ENCODE measurements at places on chromosomes 3 and 15.

DNA sequence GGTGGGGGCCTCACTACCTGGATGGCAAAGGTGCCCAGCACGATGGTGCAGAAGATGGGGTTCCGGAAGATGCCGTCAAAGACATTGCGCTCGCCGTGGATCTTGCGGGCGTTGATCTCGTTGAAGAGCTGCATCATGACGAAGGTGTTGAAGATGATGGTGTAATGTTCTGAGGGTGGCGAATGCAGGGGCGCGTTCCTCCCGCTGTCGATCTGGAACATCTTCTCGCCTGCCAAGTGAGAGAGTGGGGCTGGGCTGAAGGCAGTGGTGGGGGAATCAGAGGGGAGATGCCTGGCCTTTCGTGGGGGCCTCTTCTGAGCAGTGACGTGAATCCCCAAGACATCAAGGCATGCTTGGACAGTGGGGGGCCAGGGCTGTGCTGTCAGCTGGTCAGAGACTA is 19.6 kb upstream of the SEC13 start:
- no peak for DNase-seq

DNA sequence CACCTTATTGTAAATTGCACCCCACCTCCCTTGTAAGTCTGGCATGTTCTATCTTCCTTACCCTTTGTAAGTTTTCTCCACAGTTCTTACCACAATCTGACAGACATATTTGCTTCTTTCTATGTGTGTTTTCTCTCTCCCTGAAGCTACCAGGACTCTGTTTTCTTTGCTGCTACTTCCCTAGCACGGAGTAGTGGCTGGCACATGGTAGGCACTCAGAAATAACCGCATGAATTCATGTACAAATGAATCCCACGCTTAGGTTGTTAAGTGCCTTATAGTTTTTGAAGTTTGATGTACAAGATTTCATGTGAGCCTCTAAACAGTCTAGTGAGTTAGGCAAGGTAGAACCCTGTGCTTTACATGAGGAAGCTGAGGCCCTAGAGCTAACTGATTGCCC is 178.4 kb upstream of the CTDSPL start:
- no peak for DNase-seq

GRCh38 chr3:136297826-136298225 is 47.7 kb downstream of the PCCB start:
- DNase-seq, result no peak

GRCh38 chr15:82950746-82951370 is 1.7 kb downstream of the HOMER2 start:
- no peak for DNase-seq

- DNase-seq, result no peak
Measured at GRCh38 chr3:81432456-81432855, 329.0 kb downstream of the GBE1 start.

All from NCI-H1092 (cell line).